Naive thymus-derived CD4-positive, alpha-beta T cell (primary cell): ENCODE measurements at places on chromosomes 2 and 18. TPM values are rescaled to one million over a fixed set of nuclear protein-coding genes. Genes with fewer than 3 reads are reported as not detected.

GREB1L gene
- total RNA-seq, result not detected in 2 replicates

SIGLEC15 gene
- not detected in 2 replicates for total RNA-seq

PDCL3 gene
- total RNA-seq, result 31.9 and 36.0 TPM in 2 replicates

LINC00305 gene
- total RNA-seq, result not detected

FAP gene
- not detected for total RNA-seq

ITGA4 gene
- total RNA-seq, result 199 and 212 TPM in 2 replicates

RIT2 gene
- not detected in 2 replicates for total RNA-seq

SCN3A gene
- total RNA-seq, result 0.02 TPM in 1 of 2 replicates, not detected in the other

GCA gene
- total RNA-seq, result 11.9 TPM

MSTN gene
- total RNA-seq, result not detected

HOXD8 gene
- total RNA-seq, result not detected

SP140 gene
- 45.2 TPM for total RNA-seq

CABLES1 gene
- 0.19 TPM for total RNA-seq

POTEJ gene
- not detected for total RNA-seq

CXCR2 gene
- total RNA-seq, result 0.20 and 0.73 TPM in 2 replicates

ZSCAN30 gene
- 14.0 TPM for total RNA-seq

- no peak for DNase-seq
These were observed 655 bp upstream of the MREG start for GRCh38 chr2:216014006-216014405.

DNA sequence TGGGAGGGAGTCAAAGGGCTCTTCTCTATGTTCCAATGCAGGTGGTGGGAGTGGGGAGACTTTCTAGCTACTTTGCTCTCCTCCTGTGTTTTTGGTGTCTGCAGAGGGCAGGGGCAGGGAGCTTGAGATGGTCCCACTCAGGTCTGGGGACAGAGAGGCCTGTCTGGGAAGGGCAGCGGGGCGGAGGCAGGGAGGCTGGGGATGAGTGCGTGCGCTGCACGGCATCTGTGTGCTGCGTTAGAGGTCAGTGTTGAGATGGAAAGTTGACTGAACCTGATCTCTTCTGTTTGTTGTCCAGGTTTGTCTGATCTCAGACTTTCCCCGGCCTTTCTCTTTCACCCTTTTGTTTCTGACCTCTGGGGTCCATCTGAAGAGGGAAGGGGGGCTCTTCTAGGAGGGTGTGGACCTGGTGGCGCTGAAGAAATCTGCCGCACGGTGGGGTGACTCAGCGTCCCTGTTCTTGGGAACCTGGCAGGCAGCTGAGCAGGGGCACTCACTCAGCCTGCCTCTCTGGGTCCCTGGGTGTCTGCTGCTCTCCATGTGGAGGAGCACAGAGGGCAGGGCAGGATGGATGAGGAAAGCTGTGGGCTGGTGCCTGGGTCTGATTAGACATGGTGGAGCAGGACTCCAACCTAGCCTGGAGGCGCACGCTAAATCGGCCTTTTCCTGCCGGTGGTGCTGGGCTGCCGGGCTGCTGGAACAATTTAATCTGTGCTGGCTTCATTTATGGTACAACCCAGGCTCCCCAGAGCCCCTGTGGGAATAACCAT lies 24.1 kb downstream of the IGFBP2 start:
- DNase-seq, result no peak

DNA sequence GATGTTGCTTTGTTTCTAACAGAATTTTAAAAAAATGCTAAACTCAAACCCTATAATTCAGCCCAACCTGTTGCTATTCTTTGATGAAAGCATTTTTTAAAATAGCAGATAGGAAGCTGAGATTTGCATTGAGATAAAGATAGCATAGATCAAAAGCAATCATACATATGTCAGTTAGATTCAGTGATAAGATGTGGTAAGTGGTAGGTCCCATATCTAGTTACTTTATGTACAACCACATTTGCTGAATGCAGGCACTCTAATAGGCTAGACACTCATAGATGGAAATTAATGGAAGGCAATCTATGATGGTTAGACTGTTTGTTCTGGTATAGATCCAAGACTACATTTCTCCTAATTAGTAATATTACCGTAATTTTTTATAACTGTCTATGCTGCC lies 27.2 kb upstream of the C1D start:
- DNase-seq, result no peak

- peak; percentile 69 for DNase-seq
These were observed 13.7 kb upstream of the TET3 start for GRCh38 chr2:73970850-73971471.

GRCh38 chr18:11906926-11907874 lies 917 bp downstream of the MPPE1 start:
- no peak for DNase-seq

GRCh38 chr2:120189189-120189588 lies 34.0 kb downstream of the TMEM185B start:
- no peak for DNase-seq

GRCh38 chr2:3789256-3789655 lies 85.9 kb downstream of the DCDC2C start:
- no peak for DNase-seq

DNA sequence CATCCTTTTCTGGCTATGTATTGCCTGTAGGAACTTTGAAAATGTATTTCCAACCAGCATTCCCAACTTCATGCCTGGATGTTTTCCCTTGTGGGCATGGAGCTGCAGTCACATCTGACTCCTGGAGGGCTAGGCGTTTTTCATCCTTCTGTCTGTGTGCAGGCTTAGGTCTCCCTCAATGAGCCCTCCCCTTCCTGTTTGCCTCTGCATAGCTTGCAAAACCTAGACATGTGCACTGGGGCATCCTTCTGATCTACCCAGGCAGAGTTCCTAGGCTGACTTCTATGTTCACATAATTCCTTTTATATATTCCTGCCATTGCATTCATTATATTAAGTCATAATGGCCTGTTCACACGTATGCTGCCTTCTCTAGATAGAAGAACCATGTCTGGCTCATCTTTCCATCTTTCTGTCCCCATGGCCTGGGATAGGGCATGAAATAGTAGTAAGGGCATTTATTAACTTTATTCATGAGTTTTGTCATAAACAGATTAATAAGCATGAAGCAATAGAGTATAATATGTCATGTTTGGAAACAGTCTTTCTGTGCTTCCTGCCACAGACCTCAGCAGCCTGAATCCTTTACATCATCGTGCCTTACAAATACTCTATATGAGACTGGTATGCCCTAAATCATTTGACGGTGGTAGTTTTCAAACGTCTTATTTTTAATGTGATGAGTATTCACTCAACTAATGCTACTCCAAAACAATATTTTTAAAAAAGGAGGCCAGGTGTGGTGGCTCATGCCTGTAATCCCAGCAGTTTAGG lies 195.6 kb downstream of the TGIF1 start:
- DNase-seq, result no peak

GRCh38 chr2:112187805-112188596 lies 49.8 kb downstream of the FBLN7 start:
- peak; percentile 88 for DNase-seq

- DNase-seq, result no peak
These were observed 976 bp downstream of the TNFAIP6 start for GRCh38 chr2:151358166-151358970.

- DNase-seq, result no peak
These were observed 48.0 kb upstream of the ID2 start for GRCh38 chr2:8633735-8634313.

- DNase-seq, result no peak
These were observed 134.4 kb upstream of the SLC1A4 start for GRCh38 chr2:64854773-64855237.

- no peak for DNase-seq
These were observed 61.1 kb upstream of the RND3 start for GRCh38 chr2:150548527-150548926.

- DNase-seq, result no peak
These were observed 12.1 kb upstream of the MAP2 start for GRCh38 chr2:209411718-209412117.

DNA sequence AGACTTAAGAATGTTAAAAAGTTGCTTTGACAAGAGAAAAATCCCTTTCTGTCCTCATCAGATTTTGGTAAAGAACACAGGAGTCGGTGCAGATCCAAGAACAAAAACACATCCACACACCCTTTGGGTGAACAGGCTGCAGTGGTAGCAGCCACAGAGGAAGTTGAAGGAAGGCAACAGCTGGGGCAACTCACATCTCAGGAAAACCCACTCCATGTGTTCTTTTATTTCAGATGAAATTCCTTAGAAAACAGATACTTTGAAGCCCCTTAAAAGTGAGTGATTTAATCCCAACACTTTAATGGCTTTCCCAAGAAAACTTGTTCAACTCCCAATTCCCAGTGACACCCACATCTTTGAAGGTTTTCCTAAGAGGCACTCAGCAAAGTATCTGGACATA lies 271.3 kb downstream of the ICOS start:
- DNase-seq, result no peak

GRCh38 chr18:22165049-22165602 lies 4.3 kb upstream of the GATA6 start:
- no peak for DNase-seq

DNA sequence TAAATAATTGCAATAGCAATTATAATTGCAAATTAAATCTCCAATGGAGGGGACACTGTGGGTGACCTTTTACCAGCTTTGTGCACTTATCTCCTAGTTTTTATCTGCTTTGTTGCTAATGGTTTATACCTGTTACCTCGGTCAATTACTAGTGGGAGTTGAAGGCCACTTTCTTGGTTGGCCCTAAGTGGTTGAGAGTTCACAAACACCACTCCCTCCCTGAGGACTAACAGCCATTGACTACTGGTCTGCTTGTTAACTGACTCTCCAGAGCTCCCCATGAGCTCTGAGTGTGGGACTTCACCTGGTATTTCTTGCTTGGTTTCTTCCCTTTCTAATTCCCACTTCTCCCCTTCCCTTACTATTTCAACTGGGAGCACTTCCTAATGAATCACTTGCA lies 27.2 kb downstream of the SERPINE2 start:
- DNase-seq, result no peak

DNA sequence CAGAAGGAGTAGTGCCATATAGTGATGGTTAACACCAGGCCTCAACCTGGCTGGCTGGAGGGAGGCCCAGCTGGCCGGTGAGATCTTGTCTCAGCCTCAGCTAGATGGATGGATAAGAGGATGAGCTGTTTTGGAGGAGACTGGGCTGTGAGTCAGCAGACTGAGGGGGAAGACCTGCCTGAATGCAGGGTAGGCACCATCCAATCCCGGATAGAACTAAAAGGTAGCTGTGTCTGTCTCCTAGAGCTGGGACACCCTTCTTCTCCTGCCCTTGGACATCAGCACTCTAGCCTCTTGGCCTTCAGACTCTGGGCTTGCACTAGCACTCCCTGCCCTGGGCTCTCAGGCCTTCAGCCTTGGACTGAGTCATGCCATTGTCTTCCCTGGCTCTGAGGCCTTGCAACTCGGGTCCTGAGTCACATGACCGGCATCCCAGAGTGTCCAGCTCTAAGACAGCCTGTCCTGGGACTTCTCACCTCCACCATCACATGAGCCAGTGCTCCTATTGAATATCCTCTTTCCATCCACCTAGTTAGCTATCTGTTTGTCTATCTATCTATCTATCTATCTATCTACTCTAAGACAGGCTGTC lies 131.3 kb downstream of the TPO start:
- no peak for DNase-seq

GRCh38 chr2:106104332-106105062 lies 89.6 kb downstream of the UXS1 start:
- DNase-seq, result peak; percentile 72

- DNase-seq, result no peak
These were observed 4.1 kb upstream of the LPIN1 start for GRCh38 chr2:11742317-11742701.

- no peak for DNase-seq
These were observed 37.8 kb downstream of the CYP26B1 start for GRCh38 chr2:72109904-72110303.

GRCh38 chr18:70384181-70384790 lies 95.4 kb downstream of the SOCS6 start:
- no peak for DNase-seq

GRCh38 chr2:65159906-65160305 lies 30.0 kb upstream of the RAB1A start:
- DNase-seq, result no peak

- DNase-seq, result no peak
These were observed 75.5 kb downstream of the COPS8 start for GRCh38 chr2:237161189-237161588.

DNA sequence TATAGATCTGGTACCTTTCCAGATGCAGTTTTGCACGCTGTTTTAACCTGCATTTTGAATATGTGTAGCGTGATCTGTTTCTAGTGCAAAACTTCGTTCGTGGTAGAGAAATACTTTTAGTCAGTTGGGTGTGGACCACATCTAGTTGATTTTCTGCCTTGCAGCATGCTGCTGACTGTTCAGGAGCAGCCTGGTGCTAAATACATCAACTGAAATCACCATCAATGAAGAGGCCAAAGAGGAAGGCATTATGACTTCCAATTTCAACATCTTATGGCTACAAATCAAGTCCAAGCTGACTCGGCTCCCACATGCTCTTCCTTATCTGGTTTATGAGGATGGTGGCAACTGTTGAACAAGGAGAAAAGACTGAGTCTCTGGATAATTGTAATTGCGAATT lies 298.5 kb downstream of the ZNF521 start:
- no peak for DNase-seq

DNA sequence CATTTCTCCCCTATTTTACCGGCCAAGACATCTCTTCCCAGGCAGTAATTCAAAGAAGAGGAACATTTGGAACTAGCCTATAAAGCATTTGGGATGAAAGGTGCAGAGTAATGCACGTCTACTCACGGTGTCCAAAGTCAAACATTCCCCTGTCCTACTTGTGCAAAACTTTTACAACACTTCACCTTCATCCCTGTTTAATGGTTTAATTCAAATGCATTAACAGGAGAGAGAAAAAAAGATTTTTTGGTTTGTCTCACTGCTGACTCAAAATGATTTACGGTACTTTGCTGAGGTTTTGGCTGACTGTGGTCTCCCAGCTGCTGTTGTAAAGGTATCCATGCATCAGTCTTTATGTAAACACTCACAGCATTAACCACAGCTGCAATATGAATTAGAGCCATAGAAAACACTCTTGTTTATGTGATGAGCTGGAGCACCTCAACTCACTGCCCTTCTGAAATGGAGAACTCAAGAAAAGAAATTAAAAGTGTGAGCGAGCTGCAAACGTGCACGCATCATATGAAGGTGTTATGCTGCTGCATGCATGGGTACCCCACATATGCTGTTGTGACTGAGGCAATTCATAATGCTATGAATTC lies 220.5 kb downstream of the PIEZO2 start:
- DNase-seq, result no peak

DNA sequence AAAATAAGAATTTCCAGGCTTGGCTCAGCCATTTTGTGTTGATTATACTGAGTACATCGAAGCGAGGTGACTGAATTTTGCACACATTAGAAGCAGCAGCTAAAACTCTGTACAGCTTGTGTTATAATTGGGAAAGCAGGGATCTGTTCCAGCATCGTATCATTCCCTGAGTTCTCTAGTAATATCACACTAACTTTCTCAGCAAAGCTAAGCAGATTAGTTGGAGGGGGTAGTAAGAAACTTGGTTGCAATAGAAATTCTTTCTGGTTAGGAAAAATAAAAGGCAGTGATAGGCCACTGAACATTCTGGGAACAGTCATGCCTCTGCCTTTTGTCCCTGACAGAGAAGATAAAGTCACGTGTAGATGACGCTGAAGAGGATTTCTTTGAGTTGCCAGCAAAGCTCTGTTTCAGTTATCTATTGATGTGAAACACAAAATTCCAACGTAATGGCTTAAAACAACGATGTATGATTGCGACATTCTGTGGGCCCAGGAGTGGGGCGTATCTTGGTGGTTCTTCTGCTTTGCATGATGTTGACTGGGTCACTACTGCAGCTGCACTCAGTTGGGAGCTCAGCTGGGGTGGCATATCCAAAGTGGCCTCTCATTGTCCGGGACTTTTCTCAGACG lies 202.1 kb upstream of the MEX3C start:
- DNase-seq, result no peak
